Neural crest cell (in vitro differentiated cells): ENCODE measurements at places on chromosomes 7 and 10. TPM values are rescaled to one million over a fixed set of nuclear protein-coding genes. Genes with fewer than 3 reads are reported as not detected.

DNA sequence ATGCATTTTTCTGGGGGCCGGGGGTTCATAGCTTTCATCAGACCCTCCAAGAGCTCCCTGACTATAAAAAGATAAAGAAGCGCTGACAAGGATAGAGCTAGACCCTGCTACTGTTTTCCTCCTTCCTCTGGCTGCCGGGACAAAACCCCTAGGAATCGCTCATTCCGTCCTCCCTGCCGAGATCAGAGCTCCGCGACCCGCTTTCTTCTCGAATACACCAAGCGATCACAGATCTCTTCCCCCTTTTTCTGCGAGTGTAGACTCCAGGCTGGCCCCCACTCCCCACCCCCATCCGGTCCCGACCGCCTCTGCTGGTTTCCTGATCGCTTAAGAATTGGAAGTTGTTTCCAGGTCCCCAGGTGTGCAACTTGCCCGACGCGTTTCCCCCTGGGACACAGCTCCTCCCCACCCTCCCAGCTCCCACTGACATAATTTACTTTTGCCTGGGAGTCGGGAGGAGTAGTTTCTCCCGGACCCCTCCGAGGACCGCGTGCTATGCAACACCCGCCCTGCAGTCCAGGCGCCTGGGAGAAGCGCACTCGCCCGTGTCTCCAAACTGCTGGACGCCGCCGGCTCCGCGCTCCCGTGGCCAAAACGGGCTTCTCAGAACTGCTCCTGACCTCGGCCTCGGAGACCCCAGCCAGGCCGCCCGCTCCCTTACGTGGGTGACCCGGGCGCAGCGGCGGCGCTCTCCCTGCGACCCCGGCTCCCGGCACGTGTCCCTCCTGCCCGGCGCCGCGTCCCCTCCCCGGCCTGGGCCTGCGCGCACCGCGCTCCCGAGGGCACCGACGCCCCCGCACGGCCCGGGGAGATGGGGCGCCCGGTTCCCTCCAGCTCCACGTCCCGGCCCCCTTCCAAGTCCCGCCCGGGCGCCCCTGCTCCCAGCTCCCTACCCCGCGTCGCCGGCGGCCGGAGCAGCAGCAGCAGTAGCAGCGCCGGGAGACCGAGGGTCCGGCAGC, 552 bp downstream of the IL15RA start:
- H3K27me3 ChIP-seq: peaks cover 74% of the 10 kb centered on the region
- H3K4me3 ChIP-seq: peak overlapping the region; percentile 90
- no peak overlapping the region for H3K27ac ChIP-seq
- H3K36me3 ChIP-seq: no peaks in the 10 kb centered on the region
- H3K4me1 ChIP-seq: peaks cover 10% of the 10 kb centered on the region

- DNase-seq: no peak
- peaks cover 3% of the 10 kb centered on the region for H3K36me3 ChIP-seq
- peaks cover 13% of the 10 kb centered on the region for H3K4me1 ChIP-seq
- H3K4me3 ChIP-seq: no peak overlapping the region
Measured at GRCh38 chr7:37283716-37284115, 164.9 kb downstream of the ELMO1 start.

NUDT13 gene
- total RNA-seq: 3.4 and 4.6 TPM in 2 replicates

AOAH gene
- total RNA-seq: not detected in 2 replicates

NEUROG3 gene
- total RNA-seq: 0.43 and 0.91 TPM in 2 replicates

- H3K27ac ChIP-seq: no peak overlapping the region
- peak overlapping the region; percentile 99 for H3K4me3 ChIP-seq
- peaks cover 2% of the 10 kb centered on the region for H3K27me3 ChIP-seq
- peaks cover 66% of the 10 kb centered on the region for H3K4me1 ChIP-seq
- no peak for DNase-seq
- peaks cover 18% of the 10 kb centered on the region for H3K36me3 ChIP-seq
Measured at GRCh38 chr10:1050554-1050953, 1.6 kb upstream of the IDI1 start.

TAC1 gene
- total RNA-seq: 0.45 TPM in 1 of 2 replicates, not detected in the other

- no peaks in the 10 kb centered on the region for H3K36me3 ChIP-seq
- no peaks in the 10 kb centered on the region for H3K27me3 ChIP-seq
- no peak overlapping the region for H3K27ac ChIP-seq
- no peak overlapping the region for H3K4me3 ChIP-seq
- H3K4me1 ChIP-seq: peaks cover 1% of the 10 kb centered on the region
- DNase-seq: no peak
Measured at GRCh38 chr10:91319336-91319735, 90.8 kb upstream of the HECTD2 start.

GRCh38 chr7:13117103-13117502, 429.7 kb downstream of the ARL4A start:
- H3K27me3 ChIP-seq: no peaks in the 10 kb centered on the region
- H3K27ac ChIP-seq: no peak overlapping the region
- H3K4me1 ChIP-seq: peaks cover 18% of the 10 kb centered on the region
- DNase-seq: no peak
- H3K36me3 ChIP-seq: peaks cover 4% of the 10 kb centered on the region

C10orf71 gene
- not detected in 2 replicates for total RNA-seq

- no peak overlapping the region for H3K4me3 ChIP-seq
- no peak for DNase-seq
- H3K4me1 ChIP-seq: no peaks in the 10 kb centered on the region
- H3K27ac ChIP-seq: no peak overlapping the region
Measured at GRCh38 chr10:90557385-90557784, 300.5 kb downstream of the HTR7 start.

NAPEPLD gene
- 15.0 and 17.4 TPM in 2 replicates for total RNA-seq

- no peak overlapping the region for H3K27ac ChIP-seq
- no peak for DNase-seq
- no peaks in the 10 kb centered on the region for H3K36me3 ChIP-seq
- H3K4me3 ChIP-seq: no peak overlapping the region
- H3K27me3 ChIP-seq: no peaks in the 10 kb centered on the region
Measured at GRCh38 chr7:20284003-20284770, 46.5 kb upstream of the ITGB8 start.

FLNC gene
- total RNA-seq: 5.3 and 5.6 TPM in 2 replicates

- H3K4me1 ChIP-seq: peaks cover 42% of the 10 kb centered on the region
- H3K27me3 ChIP-seq: peaks cover 35% of the 10 kb centered on the region
- peak overlapping the region; percentile 12 for H3K4me3 ChIP-seq
- DNase-seq: no peak
- no peak overlapping the region for H3K27ac ChIP-seq
- no peaks in the 10 kb centered on the region for H3K36me3 ChIP-seq
Measured at GRCh38 chr10:66931949-66932343, 6.1 kb downstream of the LRRTM3 start.

DNA sequence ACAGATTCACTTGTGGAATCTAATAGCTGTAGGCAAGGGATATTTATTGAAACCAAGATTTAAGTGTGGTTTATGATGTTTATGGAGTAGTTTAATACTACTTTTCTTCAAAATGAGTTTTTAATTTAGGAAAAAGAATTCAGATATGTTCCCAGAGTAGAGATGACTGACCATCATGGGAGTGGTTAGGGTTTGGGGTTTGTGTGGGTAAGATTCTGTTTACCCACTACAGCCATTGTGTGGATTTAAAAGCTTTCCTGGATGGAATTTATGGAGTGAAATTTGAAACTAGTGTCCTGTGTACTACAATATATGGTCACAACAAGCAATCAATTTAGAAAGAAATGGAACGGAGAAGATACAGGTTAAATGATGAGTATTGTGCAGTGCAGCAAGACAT, 453.5 kb downstream of the AUTS2 start:
- no peak overlapping the region for H3K4me3 ChIP-seq
- DNase-seq: no peak
- no peaks in the 10 kb centered on the region for H3K27me3 ChIP-seq
- H3K27ac ChIP-seq: no peak overlapping the region
- H3K4me1 ChIP-seq: no peaks in the 10 kb centered on the region
- H3K36me3 ChIP-seq: no peaks in the 10 kb centered on the region

DNA sequence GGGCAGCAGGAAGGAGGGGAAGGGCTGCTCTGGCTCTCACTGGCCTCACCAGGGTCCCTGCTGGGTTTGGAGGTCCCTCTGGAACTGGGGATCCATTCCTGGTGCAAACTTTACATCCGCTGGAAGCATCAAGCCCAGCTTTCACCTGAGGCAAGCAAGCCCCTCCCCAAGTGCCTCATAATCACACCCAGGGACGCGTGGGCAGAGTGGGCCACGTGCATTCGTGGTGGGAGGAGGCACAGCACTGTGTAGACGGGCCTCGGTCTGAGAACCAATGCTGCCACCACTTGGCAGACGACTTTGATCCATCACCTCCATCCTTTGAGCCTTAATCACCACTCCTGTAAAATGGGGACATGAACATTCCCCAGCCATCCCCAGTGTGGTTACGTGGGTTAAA, 74.1 kb downstream of the VWA2 start:
- H3K4me3 ChIP-seq: no peak overlapping the region
- peaks cover 52% of the 10 kb centered on the region for H3K4me1 ChIP-seq
- DNase-seq: no peak

PTPRN2 gene
- total RNA-seq: 30.9 and 32.2 TPM in 2 replicates

DNA sequence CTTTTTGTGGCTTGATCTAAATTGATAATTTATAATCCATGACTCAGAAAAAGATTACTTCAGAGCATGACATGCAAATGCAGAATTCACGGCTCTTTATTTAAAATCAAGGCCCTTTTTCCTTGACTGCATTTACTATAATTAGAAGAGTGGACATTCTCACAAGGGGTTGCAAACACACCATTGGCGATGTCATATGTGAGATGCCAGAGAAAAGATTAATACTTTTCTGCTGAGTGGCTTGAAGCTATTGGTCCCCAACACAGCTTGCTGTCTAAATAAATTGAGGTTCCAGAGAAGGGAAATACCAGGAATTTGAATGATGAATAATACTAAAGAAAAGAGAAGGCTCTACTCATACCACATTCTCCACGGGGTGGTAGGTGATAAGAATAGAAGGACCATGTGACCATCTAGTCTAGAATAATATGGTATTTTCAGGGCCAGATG, 78.7 kb upstream of the ARID5B start:
- no peaks in the 10 kb centered on the region for H3K36me3 ChIP-seq
- H3K4me3 ChIP-seq: no peak overlapping the region
- H3K27ac ChIP-seq: no peak overlapping the region
- no peak for DNase-seq

DNA sequence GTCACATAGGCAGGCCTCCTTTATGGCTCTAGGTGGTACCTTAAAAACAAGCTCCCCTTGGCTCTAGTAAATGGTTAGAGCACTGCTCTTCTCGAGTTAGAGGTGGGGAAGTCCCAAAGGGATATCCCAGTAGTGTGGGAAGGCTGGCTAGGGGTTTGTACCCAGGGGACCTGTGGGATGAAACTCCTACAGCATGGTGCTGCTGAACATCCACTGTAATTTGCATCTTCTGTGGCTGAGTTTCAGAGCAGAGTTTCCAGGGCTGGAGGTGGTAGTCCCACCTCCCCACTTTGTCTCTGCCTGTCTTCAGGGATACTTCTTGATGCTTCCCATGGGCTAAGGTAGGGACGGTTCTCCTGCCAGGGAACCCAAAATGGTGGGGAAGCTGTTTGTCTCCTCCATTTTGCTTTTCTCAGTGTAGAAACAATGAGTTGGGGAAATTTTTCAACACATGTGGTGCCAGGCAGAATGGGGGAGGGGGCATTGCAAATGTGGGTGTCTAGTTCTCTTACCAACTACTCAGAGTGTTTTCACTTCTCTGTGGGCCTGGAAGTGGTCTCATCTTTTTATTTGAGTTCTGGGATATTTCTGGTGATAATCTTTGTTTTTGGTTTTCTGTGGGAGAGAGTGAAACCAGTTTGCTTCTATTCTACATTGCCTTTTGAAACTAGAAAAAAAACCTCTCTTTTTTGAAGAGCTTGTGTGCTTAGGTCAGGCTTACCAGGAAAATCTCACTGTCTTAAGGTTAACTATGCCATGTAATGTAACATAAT, 36.3 kb downstream of the SCART1 start:
- H3K36me3 ChIP-seq: peaks cover 8% of the 10 kb centered on the region
- no peak for DNase-seq
- H3K4me1 ChIP-seq: no peaks in the 10 kb centered on the region
- no peak overlapping the region for H3K27ac ChIP-seq

DNA sequence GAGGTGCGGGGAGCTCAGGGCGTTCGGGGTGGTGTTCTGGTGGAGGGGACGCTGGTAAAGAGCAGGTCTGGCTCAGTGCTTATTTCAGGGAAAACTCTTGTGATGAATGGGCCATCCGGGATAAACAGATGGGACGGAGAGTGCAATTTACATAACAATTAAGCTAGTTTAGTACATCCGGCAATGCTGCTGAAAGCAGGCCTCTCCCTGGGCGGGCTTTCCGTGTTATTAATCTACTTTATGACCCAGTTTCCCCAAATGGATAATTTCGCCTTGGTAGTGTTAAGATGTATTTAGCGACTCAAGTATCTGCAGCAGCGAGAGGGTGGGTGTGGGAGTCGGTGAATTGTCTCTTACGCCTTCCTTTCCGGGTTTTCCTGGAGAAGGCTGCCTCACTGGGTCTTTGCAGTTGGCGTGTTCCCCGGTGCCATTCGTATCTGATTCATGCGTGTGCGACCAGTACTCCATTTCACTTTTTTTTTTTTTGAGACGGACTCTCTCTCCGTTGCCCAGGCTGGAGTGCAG, 25.2 kb downstream of the FOXK1 start:
- peaks cover 67% of the 10 kb centered on the region for H3K4me1 ChIP-seq
- no peaks in the 10 kb centered on the region for H3K27me3 ChIP-seq
- peak overlapping the region; percentile 91 for H3K4me3 ChIP-seq
- no peak for DNase-seq
- H3K27ac ChIP-seq: peak overlapping the region; percentile 98
- peaks cover 9% of the 10 kb centered on the region for H3K36me3 ChIP-seq
